ENCODE measurements at places on chromosomes 13 and 19.

DNA sequence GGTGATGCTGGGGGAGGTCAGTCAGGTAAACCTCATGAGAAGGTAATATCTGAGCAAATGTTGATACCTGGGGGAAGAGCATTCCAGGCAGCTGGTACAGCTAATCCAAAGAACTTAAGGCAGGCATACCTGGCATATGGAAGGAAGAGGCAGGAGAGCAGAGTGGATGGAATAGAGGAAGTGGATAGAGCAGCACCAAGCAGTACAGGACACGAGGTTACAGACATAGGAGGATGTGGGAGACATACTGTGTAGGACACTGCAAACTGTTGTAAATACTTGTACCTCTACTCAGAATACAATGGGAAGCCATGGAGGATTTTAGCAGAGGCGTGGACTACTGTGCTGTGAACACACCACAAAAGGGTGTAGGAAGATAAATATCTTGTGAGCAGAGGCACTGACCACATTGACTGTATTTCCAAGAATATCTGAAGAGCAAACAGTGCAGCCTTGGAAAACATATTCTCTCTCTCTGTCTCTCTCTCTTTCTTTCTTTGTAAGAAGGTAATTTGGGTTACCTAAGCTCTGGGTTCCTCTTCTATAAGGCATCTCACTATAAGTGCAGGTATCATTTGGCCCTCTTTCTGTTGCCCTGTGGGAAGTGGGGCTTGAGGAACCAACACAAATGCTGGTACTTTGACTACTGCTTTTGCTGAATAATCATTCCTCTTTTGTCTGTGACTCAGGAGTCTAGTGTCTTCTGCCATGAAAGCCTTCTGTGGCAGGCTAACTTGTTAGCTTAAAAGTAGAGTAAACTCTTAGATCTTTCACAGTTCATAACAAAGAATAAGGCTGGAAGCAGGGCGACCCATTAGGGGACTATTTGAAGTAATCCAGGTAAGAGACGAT lies 238.0 kb downstream of the VWA8 start:
- no peak for DNase-seq

GRCh38 chr13:93372856-93373255 lies 146.2 kb downstream of the GPC6 start:
- DNase-seq: no peak

DNA sequence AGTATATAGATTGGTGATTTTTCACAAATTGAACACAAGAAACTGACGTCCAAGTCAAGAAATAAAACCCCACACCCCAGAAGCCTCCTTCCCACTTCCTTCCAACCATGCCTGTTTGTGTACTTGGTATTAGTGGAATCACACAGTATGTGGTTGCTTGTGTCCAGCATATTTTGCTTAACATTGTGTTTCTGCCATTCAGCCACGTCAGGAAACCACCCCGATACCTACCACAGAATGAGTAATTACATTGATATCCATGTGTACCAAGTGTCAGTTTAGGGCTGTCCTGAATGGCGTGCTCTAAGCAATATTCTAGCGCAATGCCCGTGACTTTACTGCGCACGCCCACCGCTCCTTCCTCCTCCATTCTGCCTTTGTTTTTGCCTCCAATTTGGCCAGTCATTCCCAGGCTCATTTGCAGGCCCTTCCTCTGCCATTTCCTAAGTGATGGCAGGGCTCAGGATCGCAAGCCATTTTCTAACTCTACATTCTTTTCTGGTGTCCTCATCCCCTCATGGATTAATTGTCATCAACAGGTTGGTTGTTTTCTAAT lies 25.9 kb upstream of the MPHOSPH8 start:
- DNase-seq: no peak

- DNase-seq: no peak
Measured at GRCh38 chr13:32200741-32201140, 114.4 kb downstream of the ZAR1L start.

GRCh38 chr19:9061879-9062278 lies 25.0 kb upstream of the OR1M1 start:
- DNase-seq: no peak

GRCh38 chr19:29664753-29665214 lies 477 bp upstream of the PLEKHF1 start:
- no peak for DNase-seq

DNA sequence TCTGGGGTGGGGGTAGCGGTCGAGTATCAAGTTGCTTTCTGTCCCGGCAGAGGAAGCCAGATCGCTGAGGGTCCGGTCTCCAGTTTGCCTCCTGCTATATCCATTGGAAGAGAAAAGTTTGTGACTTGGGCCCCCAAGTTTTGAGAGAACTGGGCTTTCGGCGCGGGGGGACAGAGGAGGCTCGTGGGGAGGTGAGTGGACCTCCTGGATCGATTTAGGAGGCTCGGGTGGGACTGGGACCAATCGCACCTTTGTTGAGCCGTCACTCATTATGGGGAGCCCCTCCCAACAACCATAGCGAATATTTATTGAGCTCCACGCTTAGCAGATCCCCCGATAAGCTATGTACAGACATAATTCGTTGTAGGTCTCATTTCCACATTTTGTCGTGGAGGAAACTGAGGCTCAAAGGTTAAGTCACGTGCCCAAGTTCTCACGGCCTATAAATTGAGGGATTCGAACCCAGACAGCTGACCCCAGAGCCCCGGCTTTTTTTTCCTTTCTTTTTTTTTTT lies 909 bp downstream of the RFXANK start:
- no peak for DNase-seq

DNA sequence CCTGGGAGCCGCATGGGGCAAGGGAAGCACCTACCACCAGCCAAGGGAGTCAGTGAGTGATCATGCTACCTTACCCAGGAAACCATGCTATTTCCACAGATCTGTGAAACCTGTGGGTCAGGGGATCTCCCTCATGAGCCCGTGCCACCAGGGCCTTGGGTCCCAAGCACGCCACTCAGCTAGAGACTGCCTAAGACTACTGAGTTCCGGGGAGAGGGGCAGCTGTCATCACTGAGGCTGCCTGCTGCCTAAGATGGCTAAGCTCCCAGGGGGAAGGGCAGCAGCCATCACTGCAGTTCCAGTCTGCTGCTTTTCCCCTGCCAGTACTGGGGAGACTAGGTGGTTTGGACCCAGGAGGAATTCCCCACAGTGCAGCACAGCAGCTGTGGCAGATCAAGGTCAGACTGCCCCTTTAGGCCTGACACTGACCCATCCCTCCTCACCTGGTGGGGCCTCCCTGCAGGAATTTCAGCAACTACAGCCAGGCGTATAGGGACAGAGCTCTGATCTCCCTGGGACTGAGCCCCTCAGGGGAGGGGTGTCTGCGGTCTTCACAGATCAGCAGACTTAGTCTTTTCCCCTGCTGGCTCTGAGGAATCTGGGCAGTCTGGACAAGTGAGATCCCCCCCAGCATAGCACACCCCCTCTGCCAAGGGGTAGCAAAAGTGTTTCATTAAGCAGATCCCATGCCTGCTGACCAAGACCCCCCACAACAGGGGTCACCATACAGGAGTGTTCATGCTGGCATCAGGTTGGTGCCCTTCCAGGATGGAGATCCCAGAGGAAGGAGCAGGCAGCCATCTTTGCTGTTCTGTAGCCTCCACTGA lies 26.9 kb downstream of the VSTM2B start:
- no peak for DNase-seq

- peak; percentile 62 for DNase-seq
Measured at GRCh38 chr19:38729653-38730469, 14.4 kb downstream of the CAPN12 start.

DNA sequence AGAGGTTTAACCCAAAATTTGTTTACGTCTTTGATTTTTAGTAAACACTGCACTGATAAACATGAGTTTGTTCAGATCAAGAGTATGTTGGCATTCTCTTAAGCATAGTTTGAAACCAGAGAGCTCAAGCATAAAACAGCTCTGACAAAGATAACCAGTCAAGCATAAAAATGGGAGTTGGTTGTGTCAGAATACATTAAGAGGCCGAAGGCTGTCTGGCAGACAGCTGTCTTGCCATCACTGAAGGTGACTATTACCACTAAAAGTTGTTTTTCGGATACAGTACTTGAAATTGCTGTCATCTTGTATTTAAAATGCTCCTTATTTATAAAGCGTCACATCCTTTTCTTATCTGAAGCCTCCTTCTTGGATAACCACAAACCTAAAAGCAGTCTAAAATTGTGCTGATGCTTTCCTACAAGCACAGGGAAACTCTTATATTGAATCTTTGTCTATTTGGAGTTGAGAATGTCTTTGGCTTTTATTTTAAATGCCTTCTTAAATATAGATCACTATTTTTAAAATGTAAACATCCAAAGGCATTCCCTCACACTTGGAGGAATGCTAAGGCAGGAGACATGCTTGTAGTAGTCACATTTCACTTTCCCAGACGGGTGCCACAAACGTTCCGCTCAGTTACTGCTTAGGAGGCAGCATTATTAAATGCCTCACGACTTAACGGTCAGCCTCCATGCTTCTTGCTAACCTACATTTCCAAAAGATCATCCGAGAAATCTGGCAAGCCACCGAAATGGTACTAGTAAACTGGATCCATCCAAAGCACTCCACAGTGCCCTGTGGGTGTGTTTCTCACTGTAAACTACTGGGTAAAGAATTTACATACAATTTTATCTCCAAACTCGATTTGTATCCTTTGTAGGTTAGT lies 1.5 kb downstream of the SMAD9 start:
- DNase-seq: no peak

DNA sequence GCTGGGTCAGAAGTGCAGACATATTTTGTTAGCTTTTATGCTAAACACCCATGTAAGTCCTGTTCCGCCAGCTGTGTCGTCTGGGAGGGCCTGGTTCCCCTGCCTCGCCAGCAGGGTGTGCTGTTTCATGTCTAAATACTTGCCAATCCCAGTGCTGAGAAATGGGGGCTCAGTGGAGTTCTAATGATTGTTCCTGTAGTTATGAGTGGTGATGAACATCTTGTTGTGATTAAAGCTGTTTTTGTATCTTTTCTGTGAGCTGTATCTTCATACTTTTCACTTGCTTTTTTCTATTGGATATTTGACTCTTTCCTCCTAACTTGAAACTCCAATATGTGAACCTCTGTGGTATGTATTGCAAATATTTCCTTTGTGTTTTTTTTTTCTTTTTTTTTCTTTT lies 32.7 kb downstream of the KDM4B start:
- DNase-seq: no peak

DNA sequence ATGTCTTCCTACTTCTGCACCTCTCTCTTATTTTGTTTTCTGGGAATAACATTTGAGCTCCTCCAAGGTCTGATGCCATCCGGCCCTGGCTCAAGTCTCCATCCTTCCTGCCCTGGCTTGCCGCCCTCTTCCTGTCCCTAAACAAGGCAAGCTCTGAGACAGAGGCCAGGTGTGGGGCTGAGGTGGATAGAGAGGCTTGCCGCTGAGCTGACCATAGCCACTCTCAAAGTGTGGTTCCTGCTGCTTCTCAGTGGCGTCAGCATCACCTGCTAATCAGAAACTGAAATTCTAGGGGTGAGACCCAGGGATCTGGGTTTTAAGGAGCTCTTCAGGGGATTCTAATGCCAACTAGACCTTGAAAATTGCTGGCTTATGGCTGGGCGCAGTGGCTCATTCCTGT lies 6.0 kb upstream of the TPRX2 start:
- no peak for DNase-seq

- DNase-seq: no peak
Measured at GRCh38 chr13:104936304-104936703, 1599.2 kb downstream of the EFNB2 start.

DNA sequence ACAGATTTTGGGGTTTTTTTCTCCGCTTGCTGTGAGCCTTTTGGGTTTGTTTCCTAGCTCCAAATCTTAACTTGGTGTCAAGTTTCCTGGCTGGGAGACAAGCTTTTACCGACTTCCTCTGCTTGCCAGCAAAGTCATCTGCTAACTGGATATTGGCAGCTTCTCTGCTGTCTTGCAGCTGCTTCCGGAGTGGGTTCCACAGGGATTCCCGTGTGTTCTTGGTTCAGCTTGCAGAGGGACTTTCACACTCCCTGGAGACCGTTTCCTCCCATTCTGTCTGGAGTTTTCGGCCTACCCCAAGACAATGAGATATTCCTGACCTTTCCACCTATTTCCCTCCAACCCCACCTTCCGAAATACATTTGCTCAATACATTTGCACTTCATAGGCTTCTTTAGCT lies 2.2 kb upstream of the COLGALT1 start:
- DNase-seq: no peak

GRCh38 chr13:43448605-43449336 lies 338.0 kb downstream of the ENOX1 start:
- DNase-seq: no peak

- no peak for DNase-seq
Measured at GRCh38 chr13:98541191-98541590, 35.7 kb downstream of the STK24 start.

- DNase-seq: no peak
Measured at GRCh38 chr13:48908381-48909055, 67.2 kb upstream of the FNDC3A start.

DNA sequence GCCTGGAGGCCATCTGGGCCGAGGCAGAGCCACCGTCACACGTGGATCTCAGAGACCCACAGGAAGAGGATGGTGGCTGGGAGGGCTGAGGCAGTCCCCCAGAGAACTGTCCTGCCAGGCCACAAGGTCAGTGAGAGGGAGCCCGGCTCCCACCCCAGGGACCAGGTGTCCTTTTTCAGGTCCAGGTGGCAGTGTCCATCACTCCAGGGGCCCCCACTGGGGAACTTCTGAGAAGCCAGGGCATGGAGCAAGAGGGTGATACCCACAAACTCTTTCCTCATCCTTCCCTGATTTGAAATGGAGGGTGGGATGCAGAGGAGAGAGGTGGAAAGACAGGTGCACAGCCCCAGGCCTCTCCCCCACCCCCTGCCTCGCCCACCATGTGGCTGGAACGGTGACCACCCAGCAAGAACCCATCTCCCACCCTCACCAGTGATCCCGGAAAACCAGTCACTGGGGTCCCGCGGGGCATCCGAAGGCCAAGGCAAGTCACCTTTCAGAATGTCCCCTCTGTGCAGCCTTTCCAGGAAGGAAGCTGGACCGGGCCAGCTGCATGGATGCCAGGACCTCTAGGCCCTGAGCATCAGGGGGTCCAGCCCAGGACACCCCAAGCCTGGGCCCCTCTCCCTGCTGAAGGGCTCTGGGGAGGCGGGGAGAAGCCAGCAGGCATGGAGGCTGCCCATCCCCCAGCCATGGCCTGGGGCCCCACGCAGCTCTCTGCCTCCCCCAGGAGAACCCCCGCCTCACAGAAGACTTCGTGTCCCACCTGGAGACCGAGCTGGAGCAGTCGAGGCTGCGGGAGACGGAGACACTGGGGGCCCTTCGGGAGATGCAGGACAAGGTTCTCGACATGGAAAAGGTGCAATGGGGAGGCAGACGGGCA lies 14.1 kb downstream of the PRR36 start:
- no peak for DNase-seq

GRCh38 chr19:48169578-48169938 lies 586 bp downstream of the LIG1 start:
- DNase-seq: peak; percentile 82

DNA sequence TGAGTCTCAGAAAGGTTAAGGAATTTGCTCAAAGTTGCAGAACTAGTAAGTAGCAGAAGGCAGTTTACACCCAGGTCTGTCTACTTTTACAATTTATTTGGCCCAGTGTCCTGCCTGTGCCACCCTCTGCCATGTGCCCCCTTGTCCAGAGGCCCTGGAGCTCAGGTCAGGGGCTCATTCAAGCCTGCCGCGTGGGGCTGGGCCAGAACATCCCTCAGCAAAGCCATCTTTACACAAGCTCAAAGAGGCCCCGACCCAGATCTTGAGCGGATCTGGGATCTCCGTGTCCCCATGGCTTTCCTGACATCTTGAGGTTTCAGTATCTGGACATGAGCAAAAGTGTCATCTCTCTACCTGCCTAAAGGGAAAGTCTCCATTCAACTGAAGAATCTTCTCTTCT lies 76.4 kb upstream of the VSTM2B start:
- DNase-seq: no peak

- no peak for DNase-seq
Measured at GRCh38 chr19:16794456-16795441, 34.4 kb upstream of the SIN3B start.

GRCh38 chr19:38375748-38376147 lies 1.4 kb downstream of the PSMD8 start:
- DNase-seq: no peak

All from activated CD4-positive, alpha-beta T cell treated with anti-CD3 and anti-CD28 coated beads, Interleukin-2, amount 50 U/mL, for 24 hours (primary cell).